ENCODE measurements at places on chromosomes 1 and 21. TPM values are rescaled to one million over a fixed set of nuclear protein-coding genes. Genes with fewer than 3 reads are reported as not detected.

DNA sequence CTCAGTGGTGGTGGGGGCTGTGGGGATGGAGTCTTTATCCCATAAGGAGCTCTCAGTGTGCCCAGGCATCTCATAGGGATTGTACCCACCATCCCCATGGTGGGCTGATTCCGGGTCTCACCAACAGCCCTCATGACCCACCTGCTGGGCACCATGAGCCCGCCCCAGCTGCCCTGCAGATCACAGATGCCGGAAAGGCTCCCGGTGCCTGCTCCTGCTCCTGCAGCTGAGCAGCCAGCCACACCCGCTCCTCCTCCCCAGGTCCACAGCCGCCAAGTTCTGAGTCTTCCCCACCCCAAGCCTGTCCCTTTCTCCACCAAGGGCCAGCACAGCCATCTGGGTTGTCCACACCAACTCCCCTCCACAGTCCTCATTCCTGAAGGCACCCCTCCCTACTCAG is 15.5 kb upstream of the TSPEAR start:
- DNase-seq = no peak

DNA sequence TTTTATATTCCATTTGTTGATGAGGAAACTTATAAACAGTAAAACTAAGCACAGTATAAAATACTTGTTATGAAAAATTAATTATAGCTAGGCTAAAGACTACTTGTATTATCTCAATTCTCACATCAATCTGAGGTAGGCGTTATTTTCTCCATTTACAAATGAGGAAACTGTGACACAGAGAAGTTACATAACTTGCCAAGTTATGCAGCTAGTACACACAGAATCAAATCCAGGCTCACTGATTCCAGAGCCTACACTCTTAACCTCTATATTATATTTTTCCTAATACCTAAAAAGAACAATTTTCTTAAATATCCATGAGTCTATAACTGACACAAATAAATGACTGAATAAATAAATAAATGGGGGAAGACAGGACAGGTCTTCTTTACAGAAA is 11.2 kb upstream of the VPS45 start:
- DNase-seq = no peak

DNA sequence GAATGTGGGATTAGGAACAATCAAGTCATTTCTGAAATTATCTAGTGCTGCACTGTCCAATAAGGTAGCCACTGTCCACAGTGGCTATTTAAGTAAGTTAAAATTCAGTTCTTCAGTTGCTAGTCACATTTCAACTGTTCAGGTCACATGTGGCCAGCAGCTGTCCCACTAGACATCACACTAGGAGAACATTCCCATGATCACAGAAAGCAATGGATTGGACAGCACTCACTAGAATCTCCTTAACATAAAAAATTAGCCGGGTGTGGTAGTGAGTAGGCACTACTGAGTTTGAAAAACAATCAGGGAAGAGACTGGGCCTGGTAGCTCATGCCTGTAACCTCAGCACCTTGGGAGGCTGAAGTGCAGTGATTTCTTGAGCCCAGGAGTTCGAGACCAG is 33.6 kb downstream of the NUP133 start:
- DNase-seq = peak; percentile 2

- DNase-seq = no peak
Measured at GRCh38 chr1:208043691-208044181, 132.8 kb upstream of the CD34 start.

GRCh38 chr1:112983537-112984131 is 27.6 kb upstream of the SLC16A1 start:
- no peak for DNase-seq

DNA sequence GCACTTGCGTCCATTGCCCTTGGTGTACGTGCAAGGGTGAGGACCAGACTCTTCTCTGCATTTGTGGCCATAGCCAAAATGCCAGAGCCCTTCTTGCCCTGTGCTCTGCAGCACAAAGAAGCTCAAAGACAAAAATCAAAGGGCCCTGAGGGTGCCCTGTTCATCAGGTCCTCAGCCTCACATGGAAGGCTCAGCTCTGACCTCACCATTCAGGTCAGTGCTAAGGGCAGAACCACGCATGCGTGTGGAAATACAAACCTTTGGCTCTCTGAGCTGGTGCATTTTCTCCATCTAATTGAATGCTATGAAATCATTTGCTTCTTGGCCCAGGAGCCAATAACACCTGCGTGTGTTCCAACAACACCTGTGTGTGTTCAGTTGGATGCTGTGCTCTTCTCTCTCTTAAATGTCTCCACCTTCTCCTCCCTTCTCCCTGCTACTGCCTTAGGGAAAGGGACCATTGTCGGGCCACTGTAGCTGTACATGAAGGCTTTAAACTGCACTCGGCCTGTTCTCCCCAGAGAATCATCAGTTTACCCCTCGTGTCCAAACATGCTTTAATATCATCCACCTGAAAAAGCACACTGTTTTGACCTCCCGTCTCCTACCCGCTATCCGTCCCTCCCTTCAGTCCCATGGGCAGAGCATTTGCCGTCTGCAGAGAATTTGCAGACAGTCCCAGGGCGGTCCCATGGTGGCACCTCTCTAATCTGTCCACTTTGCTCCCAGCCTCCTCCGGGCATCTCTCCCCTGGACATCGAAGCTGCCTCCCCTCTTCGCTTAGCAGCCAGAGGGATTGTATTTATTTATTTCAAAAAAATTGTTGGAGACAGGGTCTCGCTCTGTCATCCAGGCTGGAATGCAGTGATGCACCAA is 60.6 kb downstream of the EVA1C start:
- DNase-seq = no peak

DNA sequence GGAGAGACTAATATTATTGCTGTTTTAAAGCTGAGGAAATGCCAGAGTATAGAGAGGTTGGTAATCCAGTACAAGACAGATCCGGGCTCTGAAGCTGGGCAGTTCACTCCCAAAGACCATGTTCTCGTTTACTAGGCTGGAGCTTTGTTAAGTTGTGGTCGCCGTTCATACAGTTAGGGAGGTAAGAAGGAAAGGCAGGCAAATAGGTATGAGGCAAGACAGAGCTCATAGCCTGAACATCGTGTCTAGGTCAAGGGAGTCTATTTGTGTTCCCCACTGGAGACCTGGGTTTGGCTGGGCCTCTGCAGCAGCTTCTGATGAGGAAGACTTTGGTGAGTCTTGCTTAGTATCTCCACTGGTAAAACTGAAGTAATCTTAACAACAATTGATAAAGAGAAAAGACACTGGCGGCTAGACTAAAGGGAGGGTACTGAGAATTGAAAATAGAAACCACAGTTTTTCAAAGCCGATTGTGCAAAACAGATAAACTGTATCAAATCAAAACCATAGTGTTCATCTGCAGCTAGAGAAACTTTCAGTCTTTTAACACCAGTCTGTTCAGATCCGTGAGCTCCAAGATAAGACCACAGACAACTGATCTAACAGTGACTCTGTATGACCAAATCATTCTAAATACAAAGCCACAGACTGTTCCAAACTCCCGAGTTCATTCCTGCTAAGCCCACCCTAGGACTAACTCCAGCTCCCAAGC is 217.0 kb upstream of the FAM78B start:
- DNase-seq = no peak

DNA sequence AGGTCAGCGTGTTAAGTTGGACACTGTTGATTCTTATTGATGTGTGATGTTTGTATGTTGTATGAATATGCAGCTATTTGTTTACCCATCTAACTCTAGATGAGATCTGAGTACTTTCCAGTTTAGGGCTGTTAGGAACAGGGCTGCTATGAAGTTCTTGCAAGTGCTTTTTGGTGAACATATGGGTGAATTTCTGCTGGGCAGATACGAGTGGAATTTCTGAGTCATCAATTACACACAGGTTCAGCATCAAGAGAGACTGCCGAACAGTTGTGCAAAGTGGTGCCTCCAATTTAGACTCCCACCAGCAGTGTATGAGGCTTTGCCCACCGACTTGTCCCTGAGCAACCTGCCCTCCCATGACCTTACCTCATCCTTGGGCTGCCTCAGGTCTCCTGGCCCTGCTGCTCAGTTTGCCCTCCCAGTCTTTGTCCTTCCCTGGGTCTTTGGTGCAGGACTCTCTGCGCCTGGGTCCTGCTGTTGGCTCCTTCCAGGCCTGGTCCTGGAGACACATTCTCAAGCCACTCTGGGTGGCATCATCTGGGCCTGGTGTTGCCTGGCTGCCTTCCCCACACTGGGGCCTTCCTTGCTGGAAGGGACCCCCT is 343.6 kb downstream of the PTPRU start:
- DNase-seq = peak; percentile 93

DNA sequence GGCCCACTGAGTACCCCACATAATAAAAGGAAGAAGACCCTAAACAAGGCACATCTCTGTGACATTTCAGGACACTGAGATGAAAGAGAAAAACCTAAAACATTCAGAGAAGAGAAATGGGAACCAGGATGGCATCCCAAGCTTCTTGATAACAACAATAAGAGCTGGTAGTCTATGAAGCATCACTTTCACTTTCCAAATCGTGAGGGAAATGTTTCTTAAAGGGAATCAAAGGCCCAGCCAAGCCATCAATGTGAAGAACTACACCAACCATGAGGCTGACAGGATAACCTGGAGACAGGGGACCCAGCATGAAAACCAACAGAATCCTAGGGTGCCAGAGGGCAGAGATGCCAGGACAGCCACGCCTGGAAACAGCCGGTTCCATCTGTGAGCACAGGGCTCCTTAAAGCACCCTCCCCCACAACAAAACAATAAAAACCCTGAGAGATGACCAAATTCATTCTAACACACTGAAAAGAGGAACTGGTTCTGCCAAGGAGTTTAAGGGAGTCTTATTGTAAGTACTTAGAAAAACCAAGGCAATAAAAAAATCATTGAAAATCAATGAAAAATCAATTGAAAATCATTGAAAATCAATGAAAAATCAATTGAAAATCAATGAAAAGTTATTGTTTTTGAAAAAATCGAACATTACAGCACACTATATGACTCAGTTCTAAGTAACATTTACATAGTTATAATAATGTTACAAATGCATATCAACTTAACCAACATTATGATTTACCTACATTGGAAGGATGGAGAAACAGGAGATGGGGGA is 141.5 kb upstream of the ERG start:
- DNase-seq = peak; percentile 31

DNA sequence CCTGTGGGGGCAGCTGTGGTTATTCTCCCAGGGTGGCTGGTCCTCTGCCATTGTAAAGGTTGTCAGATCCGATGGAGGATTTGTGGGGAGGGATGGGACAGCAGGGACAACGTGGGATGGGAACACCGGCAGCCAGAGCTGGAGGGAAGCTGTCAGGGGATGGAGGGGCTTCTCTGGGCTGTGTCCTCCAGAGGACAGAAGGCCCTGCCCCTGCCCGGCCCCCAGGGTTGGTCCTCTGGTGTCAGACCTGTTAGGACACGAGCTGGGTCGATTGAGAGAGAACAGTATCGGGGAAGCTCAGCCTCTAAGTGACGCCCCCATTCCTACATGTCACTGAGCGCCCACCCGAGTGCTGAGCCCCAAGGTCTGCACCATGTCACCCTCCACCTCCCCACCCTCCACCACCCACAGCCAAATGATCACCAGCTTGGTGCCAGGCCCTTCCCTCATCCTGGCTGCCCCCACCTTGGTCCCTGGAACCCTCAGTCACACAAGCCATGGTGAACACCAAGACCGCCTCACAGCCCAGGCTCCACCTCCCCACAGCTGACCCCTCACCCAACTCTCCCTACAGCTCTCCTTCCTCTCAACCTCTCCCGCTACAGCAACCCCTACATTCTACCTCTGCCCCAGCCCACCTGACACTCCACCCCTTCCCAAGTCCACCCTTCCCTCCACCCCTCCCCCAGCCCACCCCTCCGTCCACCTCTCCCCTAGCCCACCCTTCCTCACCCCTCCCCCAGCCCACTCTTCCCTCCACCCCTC is 244.4 kb downstream of the MATN1 start:
- DNase-seq = no peak

- no peak for DNase-seq
Measured at GRCh38 chr1:116226017-116226416, 114.8 kb downstream of the MAB21L3 start.

- DNase-seq = no peak
Measured at GRCh38 chr1:42163114-42163513, 1.4 kb downstream of the GUCA2A start.

DNA sequence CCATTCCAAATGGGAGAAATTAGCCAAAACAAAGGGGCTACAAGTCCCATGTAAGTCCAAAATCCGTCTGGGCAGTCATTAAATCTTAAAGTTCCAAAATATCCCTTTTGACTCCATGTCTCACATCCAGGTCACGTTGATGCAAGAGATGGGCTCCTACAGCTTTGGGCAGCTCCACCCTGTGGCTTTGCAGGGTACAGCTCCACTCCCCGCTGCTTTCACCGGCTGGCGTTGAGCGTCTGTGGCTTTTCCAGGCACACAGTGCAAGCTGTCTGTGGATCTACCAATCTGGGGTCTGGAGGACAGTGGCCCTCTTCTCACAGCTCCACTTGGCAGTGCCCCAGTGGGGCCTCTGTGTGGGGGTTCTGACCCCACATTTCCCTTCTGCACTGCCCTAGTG is 130.2 kb downstream of the TPR start:
- DNase-seq = peak; percentile 59

DNA sequence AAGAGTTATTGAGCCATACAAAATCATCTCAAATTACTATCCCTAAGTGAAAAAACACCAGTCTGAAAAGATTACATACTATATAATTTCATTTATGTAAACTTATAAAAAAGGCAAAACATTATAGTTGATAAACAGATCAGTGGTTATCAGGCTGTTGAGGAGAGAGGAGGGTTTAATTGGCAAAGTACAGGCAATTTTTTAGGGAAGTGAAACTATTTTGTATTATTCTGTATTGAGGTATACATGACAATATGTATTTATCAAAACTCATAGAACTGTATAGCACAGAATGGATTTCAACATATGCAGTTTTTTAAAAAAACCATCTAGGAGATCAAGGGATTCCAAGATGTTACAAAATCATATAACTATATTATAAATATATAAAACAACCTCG is 403.7 kb downstream of the LTN1 start:
- no peak for DNase-seq

- DNase-seq = no peak
Measured at GRCh38 chr1:41368801-41369200, 7.6 kb downstream of the FOXO6 start.

The SMAP2 gene
- 23.6 TPM for total RNA-seq

The XKR8 gene
- 0.72 TPM for total RNA-seq

The DPM3 gene
- 168 TPM for total RNA-seq

The DNM3 gene
- total RNA-seq = 4.1 TPM

The FAM72A gene
- 7.5 TPM for total RNA-seq

The PRR9 gene
- not detected for total RNA-seq

The RAB25 gene
- not detected for total RNA-seq

The BATF3 gene
- 0.88 TPM for total RNA-seq
